ENCODE measurements at places on chromosomes 4 and X. TPM values are rescaled to one million over a fixed set of nuclear protein-coding genes. Genes with fewer than 3 reads are reported as not detected.

DNA sequence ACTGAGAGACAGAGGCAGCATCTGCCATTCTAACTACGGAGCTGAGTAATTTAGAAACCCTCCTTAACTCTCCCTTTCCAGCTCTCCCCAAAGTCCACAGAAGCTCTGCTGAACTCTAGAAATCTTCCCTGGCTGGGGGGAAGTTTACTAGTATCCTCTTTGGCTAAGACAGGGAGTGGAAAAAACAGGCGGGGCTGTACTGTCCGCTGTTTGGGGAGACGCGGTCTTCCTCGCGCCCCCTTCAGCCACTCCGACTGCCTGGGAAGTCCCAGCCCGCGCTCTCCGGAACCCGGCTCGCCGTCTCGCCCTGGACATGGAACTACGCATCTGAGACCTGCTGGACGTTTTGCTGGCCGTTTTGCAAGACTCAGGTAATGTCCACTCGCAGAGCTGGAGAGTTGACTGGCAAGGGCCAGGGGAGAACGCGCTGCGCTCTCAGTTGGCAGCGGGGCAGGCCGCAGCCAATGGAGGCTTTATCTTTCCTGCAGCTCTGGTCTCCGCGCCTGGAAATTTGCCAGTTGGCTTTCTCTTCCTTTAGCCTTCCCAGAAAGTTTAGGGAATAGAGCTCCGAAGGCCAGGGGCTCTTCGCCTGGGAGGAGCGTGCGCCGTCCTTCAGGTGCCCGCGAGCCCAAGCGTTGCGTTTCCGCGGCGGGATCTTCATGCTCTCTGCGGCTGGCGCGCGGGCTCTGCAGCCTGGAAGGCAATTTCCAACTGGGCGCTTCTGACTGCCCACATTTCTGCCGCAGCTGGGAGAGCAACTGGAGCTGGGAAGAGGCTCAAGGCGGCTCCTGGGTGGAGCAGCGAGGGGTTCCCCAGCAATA, 892 bp downstream of the IL1RAPL2 start:
- no peak for DNase-seq

MAGED4B gene
- 0.87 TPM for total RNA-seq

PPEF2 gene
- total RNA-seq, result not detected

DNA sequence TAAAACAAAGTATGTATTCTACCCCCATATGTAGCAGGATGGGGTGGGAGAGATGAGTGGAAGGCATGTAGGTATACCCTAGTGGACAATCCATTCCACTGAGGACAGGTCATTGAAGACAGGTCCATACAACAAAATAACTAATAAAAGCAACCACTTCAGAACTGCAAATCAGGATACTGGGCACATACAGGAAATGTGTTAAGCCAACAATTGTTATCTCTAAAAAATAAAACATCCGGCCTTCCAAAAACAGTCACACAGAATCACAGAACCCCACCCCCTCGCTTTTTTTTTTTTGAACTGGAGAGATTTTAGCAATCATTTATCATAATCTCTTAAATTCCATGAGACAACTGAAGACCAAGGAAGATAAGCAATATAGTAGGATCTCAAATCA, 112.9 kb downstream of the FRYL start:
- no peak for DNase-seq

DNA sequence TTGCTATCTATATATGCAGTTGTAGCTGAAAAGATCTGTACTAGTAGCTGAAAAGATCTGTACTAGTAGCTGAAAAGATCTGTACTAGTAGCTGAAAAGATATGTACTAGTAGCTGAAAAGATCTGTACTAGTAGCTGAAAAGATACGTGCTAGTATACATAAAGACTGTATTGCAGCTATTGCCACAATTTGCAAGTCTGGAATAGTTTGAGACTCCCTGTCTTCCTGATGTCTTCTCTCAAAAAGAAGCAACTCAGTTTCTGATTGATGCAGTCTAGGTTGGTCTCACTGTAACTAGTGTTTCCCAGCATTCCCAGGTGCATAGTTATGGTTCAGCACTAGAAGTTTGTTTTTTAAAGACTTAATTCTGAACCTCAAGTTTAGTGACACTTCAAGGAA, 15.0 kb downstream of the SLAIN2 start:
- DNase-seq, result no peak

- no peak for DNase-seq
Observed at GRCh38 chr4:95095348-95095974, 337.7 kb downstream of the BMPR1B start.

CPZ gene
- not detected for total RNA-seq

Measured in stomach (tissue), 19 donors.